Caki2 (cell line): ENCODE measurements at places on chromosomes 16 and 17. TPM values are rescaled to one million over a fixed set of nuclear protein-coding genes. Genes with fewer than 3 reads are reported as not detected.

- no peak for DNase-seq
These were observed 24.4 kb upstream of the CBFA2T3 start for GRCh38 chr16:89001117-89002027.

GRCh38 chr17:31758646-31759045, 100.4 kb downstream of the COPRS start:
- DNase-seq, result no peak

DNA sequence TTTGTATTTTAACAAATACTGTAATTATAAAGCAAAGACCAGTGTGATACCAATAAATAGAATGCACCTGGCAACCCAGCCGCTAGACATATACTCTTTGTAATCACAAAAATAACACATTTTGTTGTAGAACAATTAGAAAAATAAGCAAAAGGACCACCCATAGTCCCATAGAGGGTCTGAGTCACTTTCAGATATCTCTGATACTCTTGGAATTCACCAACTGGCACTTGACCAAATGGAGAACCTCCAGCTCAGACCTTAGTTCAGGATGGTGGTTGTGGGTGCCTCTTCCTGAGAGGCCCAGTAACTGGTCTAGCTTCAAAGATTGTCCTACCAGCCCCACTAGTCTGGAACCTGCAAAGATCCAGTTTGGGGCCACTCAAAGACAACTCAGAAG, 789 bp upstream of the TERF2 start:
- no peak for DNase-seq

Gene ULK2
- total RNA-seq, result 8.3 and 14.8 TPM in 2 replicates

DNA sequence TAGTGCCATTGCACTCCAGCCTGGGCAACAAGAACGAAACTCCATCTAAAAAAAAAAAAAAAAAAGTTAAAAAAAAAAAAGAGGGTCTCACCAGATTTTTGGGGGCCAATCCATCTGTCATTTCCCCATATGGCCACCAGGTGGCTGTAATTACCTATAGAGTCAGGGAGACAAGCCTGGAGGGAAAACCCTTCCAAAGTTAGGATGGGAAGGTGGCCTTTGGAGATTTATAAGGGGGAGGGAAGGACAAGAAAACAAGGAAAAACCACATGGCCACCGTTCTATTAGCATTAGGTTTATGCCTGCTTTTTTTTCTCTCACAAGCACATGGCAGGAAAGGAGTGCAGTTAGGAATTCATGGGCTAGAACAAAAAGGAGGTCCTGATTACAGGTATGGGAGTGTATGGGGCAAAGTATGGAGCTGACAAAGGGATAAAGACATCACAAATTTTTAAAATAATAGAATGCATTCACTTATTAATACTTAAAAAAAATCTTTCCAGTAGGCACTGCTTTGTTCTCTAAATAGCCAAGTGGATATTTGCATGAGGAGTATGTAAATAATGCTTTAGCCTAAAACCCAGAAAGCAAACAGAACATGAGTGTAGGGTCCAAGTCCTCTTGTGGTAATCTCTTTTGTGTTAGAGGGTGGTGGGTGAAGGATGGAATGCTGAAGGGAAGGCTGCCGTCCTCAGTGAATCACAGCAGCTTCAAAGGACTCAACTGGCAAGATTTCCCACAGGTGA, 5.1 kb downstream of the CYB5D1 start:
- DNase-seq, result peak; percentile 53

DNA sequence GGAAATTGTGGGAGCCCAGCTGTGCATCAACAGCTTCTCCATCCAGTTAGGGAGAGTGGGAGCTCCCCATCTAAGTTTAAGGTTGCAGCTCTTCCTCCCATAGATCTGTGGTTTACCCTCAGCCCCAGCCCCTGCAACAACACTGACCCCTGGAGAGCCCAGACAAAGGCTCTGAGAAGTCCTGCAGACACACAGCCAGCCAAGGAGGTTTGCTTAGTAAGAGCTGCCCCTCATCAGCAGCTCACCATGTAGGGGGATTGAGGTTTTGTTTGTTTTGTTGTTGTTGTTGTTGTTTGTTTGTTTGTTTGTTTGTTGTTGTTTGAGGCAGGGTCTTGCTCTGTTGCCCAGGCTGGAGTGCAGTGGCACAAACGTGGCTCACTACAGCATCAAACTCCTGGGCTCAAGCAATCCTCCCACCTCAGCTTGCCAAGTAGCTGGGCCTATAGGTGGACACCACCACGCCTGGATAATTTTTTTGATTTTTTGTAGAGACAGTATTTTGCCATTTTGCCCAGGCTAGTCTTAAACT, 138.6 kb downstream of the CLEC16A start:
- DNase-seq, result no peak

Gene NT5C
- 135 and 304 TPM in 2 replicates for total RNA-seq

DNA sequence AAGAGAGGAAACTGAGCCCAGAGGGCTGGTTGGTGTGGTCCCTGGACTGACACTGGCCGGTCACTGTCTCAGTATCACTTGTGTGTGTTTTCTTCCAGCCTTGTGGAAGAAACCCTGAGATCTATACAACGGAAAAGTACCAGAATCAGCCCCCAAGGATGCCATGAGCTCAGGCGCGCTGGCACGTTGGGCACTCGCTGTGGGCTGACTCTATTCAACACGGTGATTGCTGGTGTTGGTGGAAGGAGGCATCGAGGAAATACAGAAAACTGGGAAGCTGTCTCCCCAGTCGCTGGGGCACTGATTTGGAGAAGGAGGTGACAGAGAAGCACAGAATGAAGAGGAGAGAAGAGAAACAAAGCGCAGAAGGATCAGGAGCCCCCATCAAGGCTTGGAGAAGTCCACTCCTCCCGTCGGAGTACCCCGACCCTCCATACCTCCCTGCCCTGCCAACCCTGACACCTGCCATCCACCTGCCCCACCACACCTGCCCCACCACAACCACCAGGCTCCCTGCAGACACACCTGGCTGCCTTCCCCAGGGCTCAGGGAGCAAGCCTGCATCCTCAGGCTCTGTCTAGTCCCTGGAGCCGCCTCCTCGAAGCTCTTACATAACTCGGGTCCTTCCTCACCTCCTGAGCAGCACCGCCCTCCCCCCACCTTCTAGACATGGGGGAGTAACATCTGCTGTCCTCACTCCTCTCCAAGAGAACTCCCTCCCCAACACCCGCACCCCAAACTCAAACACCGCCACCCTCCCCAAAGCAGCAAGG, 66.5 kb downstream of the RBFOX3 start:
- no peak for DNase-seq
